ENCODE measurements at places on chromosomes 16 and 17.

GRCh38 chr17:49523706-49524472 lies 28.8 kb downstream of the NGFR start:
- no peak for DNase-seq

DNA sequence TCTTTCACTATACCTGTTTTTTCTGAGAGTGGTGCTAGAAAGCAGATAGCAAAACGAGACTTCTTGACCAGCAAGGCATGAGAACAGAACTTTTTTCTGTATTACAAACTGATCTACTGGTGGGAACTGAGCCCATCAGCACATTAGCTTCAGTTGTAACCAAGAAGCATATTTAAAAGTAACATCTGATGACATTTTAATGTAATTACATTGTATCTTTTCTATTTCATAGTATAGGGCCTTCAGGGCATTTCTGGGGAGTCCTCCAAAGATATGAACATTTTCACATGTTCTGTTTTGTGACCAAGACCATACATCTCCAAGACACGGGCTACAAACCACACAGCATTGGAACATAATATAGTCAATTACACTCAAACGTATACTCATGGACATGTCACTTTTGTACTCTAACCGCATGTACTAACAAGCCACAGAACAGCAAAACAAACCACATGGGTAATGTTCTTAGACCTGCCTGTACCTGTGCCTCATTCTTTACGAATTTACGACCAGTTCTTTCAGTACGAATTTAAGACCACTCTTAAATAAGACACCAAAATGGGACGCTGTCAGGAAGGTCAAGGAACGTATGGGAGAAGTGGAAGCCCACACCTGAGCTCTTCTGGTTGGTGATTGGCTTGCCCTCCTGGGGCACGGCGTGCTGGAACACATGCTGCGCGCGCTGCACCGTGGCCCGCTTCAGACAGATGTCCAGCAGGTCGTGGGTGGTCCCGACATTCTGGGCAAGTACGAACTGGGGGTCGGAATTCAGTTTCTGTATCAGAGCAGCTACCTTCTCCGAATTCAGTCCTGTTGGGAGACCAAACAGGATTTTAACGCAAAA lies 825 bp downstream of the BLMH start:
- DNase-seq, result peak; percentile 21

DNA sequence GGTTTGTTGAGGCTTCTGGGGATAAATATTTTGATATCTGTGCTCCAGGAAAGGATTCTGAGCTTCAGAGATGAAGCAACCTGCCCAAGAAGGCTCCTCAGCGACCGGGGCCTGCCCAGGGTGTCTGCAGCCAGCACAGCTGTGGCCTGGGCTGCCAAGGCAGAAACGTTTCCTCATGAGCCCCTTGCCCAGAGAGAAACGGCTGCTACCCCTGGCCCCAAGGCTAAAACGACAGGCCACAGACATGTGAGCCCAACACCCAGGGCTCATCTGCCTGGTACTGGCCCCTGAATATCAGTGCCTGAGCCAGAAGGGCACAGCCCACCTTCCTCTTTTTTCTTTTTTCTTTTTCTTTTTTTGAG lies 45.4 kb upstream of the RASD1 start:
- no peak for DNase-seq

DNA sequence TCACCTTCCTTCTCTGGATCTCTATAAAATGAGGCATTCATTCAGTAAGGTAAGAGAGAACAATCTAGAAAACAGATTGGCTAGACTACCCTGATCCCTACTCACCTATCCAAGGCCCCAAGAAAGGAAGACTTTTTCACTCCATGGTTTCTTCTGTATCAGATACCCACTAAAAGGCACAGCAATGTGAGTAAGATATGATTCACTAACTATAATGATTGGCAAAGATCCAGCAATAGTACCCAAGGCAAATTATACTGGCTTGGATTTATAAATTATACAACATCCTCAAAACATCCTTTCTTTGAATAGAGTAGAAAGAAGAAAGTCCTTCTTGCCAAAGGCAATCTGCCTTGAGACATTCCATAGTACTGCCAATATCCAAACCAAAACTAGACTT lies 1432.0 kb upstream of the GOT2 start:
- DNase-seq, result no peak

DNA sequence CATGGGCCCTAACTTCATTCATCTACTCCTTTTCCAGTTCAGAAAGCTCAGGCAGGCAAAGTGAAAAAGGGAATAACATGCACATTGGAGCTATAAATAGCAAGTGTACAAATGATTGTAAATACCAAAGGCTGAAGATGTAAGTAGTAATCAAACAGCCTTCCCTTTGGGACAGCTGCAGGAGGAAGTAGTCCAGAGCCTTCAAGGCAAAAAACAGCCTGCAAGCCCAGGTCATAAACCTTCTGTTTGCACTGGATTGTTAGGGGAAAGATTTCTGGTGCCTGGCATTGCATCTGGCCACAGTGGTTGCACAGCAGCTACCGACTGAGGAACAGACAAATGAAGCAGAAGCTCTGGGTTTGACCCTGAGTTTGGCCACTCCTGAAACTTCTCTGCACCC lies 98.6 kb upstream of the PMFBP1 start:
- DNase-seq, result no peak

Data from IMR-90 (cell line).